ENCODE measurements at places on chromosomes 12 and 14.

GRCh38 chr12:104677441-104678089 lies 220.8 kb downstream of the CHST11 start:
- no peak for DNase-seq

DNA sequence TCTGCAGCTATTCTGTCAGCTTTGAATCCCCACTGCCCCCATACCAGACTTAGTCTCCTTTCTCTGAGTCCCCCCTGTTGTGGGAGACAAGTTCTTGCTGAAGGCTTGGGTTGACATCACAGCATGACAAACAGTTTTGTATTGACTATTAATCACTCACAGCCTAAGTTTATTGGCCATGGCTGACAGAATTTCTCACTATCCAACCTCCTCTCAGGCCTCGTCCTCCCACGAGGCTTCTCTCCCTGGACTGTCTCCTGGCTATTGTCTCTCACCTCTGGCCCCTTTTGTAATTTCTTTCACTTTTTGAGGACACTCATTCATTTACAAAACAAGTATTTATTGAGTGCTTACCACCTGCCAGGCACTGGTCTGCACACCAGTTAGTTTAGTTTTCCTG lies 35.2 kb upstream of the DCD start:
- DNase-seq: no peak

- DNase-seq: no peak
These were observed 465.8 kb downstream of the APAF1 start for GRCh38 chr12:99110868-99111267.

- DNase-seq: no peak
These were observed 468.3 kb downstream of the AACS start for GRCh38 chr12:125533434-125534029.

DNA sequence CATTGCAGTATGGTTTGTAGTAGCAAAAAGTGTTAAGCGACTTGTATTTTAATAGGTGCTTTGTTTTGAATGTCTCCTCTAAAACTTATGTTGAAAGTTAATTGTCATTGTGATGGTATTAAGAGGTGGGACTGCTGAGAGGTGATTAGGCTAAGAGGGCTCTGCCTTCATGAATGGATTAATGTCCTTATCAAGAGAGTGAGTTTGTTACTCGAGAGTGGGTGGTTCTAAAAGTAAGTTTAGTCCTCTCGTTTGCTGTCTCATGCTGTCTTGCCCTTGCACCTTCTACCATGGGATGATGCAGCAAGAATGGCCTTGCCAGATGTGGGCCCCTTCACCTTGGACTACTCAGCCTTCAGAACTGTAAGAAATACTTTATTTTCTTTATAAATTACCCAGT lies 17.4 kb downstream of the ZDHHC17 start:
- no peak for DNase-seq

- no peak for DNase-seq
These were observed 472.8 kb downstream of the RGS6 start for GRCh38 chr14:72404998-72405397.

- DNase-seq: peak; percentile 93
These were observed 2.0 kb upstream of the SETD1B start for GRCh38 chr12:121801595-121802484.

DNA sequence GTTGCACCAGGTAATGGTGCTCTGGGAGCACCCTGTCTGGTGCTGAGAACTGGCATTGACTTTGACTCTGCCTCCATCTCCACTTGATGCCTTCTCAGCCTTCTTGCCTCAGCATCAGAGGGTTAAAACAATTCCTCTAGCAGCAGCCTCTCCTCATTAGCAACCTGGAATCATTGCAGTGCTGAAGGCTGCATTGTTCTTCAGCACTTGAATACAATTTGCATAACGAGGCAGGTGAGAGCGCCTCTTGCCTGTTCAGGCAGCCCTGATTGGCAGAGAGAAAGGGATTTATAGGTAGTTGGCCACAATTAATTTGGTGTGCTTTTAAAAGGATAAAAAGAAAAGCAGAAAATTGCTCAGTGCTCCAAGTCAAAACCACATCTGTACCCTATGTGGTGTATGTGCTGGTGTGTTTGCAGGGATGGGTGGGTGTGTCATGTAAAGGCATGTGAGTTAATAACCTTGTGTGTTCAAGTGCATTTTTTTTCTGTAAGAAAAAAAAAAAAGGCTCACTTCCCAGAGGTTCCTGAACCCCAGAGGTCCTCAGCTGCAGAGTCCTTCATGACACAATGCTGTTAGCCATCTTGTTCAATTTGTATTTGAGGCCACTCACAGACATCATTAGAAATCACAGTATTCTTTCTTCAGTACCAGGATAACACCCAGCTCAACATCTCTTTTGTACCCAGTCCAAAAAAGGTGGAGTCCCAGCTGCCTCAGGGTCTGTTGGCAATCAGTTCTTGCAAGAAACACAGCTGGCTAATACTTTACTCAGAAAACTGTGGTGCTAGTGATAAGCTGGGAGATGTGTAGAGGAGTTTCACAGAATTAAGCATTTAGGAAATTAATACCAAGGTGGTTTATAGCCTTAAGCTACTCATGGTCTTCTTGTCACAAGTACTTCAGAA lies 385.6 kb downstream of the GRIN2B start:
- no peak for DNase-seq

DNA sequence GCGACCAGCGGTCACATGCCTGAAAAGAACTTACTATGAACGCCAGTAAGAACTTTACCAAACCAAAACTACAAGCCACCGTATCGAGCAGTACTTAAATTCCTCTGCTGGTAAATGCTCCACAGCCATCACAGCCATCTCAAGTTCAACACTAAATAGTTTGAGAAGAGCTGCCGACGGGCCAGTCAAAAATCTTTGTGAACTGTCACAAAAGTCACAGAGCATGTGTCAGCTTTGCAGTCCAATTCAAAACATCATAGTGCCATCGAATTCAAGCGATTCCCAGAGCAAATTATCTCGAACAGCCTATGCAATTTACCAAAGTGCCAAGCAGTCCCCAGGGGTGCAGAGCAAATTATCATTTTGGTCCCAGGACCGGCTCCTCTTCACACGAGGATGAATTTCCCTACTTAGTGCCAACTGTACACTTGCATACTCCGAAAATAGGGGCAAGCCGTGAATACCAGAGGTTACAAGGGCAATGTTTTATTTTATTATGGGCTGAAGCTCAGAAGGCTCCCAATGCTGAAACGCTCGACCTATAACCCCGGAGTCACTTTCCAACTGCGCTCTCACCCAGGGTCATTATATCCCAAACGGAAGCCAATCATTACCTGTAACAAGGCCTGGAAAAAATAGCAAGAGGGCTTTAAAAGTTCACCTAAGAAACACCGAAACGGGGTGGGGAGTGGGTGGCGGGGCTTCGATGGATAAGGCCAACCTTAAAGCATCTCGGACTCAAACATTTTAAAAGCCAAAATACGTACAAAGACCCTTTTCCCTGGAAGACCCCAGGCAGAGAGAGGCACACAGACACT lies 1.1 kb downstream of the LRP6 start:
- peak; percentile 9 for DNase-seq

DNA sequence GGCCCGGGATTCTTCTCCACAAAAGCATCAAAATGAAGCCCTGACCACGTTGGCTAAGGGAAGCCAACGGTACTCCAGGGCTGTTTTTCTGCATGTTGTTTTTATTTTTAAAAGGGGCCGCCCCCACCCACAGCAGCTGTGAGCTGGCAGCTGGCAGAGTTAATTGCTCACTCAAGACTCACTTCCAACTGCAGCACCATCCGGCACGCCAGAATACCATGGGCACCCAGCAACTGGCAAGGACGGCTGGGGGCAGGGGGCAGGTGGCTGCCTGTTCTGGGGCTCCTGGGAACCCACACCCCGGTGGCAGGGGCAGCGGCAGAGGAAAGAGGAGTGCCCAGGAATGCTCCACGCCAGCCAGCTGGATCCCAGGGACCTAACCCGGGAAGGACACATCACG lies 44.3 kb downstream of the NCOR2 start:
- no peak for DNase-seq

- DNase-seq: peak; percentile 53
These were observed 3.8 kb downstream of the CCDC88C start for GRCh38 chr14:91413547-91414474.

GRCh38 chr12:19886065-19886464 lies 446.8 kb downstream of the AEBP2 start:
- DNase-seq: no peak

DNA sequence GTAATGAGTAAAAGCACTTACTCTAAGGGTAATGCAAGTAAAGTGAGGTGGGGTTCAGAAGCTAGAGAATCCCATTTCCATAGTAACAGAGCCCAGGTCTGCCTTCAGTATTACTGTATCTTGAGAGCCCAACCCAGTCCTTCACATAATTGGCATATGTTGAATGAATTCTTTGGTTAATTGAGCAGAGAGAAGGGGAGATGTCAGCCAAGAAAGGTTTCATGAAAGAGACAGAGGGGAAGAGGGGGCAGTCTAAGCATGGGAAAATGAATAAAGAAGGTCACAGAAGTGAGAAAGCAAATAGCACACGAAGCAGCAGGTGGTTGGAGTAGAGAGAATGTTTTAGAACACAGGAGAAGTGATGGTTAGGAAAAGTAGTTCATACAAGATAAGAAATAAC lies 371.1 kb downstream of the SEC23A start:
- no peak for DNase-seq

- DNase-seq: no peak
These were observed 124.0 kb downstream of the PDE3A start for GRCh38 chr12:20492251-20492760.

DNA sequence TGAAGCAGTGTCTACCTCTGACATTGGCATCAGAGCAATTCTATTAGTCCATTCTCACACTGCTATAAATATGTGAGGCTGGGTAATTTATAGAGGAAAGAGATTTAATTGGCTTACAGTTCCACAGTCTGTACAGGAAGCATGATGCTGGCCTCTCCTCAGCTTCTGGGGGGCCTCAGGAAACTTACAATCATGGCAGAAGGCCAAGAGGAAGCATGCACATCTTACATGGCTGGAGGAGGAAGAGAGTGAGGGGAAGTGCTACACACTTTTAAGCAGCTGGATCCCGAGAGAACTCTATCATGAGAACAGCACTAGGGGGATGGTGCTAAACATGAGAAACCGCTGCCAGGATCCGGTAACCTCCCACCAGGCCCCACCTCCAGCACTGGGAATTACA lies 25.7 kb upstream of the SEL1L start:
- DNase-seq: no peak

DNA sequence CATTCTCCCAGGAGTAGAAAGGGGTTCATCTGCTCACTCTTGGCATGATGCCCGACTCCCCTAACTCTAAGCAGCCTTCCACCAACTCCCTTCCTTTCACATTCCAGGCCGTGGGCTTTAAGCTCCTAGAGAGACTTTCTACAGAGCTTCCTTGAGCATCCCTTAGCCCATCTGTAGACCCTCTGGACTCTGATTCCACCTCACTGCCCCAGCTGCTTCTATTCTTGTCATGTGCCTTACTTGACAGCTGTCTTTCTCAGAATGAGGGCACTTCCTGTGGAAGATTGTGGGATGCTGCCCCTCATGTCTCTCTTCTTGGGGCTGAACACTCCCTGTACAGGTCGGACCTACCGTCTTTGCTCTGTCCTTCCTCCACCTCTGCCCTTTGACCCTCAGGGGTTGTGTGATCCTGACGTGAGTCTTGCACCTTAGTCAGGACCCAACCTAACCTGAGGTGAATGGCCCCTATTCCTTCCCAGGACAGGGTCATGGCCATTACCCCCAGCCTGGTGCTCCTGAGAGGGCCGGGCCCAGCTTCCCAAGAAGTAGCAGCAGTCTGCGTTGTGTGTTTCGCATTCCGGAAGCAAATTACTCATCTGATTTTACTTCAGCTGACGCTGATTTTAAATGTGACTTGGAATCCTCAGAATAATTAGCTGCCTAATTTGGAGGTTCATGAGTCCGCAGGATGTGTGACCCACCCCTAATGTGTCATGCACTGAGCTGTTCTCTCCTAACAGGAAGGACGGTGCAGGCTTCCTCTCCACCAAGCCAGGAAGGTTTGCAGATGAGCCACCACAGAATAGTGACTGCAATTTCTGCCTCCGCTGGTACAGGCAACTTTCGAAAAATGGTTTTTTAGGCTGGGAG lies 2.7 kb upstream of the GALNT6 start:
- peak; percentile 33 for DNase-seq

DNA sequence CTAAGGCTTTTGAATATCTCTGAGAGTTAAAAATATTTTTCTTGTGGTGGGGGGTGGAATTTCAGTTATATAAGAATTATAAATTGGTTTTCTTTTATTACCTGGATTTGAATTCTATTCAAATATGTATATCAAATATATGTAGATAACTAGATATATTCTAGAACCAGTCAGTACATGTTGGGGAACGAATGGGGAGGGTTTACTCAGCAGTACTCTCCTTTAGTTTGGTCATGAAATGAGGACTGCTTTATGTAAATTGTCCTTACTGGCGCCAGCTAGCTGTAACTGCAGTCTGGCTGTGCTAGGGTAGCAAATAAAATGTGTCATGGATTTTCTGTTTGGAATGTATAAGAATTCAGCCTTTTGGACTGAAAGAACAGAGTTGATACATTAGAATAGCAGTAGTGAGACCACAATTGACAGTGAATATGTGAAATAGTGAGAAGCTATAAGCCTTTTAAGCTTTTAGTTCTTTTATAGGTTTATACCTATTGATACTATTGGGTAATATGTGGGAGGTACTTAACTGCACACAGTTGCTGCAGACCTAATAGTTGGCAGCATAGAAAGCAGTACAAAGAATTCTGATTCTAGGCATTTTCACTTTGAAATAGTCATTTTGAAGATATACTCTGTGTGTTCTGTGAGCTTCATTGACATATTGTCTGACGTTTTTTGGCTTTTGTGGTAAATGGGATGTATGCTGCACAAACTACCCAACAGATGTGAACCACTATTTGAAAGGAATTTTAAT lies 29.0 kb downstream of the ATF7IP start:
- DNase-seq: no peak

DNA sequence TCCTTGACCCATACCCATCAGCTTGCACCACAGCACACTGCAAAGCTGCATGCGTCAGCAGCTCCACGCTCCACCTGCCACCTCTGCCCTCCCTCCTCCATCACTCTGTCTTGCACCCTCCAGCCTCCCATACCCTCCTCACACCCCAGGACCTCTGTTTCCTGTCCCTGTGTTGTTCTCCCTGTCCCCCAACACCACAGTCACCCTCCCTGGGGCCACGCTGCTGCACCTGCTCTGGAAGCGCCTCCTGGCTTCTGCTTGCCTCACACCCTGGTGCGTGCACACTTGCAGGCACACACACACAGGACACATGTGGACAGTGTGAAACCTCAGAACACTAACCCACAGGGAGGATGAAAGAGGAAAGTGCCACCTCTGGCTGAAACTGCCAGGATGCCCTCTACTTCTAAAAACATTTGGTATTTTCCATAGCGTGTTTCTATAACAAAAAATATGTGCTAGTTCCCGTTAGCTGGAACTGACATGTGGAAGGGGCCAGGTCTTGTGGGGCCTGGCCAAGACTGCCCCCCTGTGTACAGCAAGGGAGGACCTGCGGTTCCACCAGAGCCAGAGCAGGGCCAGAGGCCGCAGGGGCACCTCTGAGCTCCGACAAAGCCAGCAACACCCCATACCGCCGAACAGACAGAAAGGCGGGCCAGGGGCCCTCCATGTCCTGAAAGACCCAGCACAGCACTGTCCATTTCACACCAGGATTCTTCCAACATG lies 10.0 kb downstream of the BRF1 start:
- DNase-seq: no peak
